Globus pallidus (tissue), 1 donor: ENCODE measurements at places on chromosomes 5 and 9.

DNA sequence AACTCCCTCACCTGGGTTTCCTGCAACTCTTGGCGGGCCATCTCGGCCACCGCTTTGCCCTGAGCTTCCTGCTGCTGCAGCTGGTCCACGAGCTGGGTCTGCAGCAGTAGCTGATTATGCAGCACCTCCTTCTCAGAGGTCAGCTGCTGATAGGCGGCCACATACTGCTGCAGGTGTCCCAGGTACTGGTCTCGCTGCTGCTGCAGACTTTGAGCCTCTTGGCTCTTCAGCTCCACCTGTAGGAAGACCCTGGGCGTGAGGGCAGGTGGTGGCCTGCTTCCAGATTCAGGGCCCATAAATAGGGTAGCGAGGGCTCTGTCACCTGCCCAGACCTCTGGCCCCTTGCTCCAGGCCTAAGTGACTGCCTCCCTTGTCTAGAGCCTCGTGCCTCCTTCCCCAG lies 16.7 kb downstream of the GOLGA2 start:
- no peak for DNase-seq

DNA sequence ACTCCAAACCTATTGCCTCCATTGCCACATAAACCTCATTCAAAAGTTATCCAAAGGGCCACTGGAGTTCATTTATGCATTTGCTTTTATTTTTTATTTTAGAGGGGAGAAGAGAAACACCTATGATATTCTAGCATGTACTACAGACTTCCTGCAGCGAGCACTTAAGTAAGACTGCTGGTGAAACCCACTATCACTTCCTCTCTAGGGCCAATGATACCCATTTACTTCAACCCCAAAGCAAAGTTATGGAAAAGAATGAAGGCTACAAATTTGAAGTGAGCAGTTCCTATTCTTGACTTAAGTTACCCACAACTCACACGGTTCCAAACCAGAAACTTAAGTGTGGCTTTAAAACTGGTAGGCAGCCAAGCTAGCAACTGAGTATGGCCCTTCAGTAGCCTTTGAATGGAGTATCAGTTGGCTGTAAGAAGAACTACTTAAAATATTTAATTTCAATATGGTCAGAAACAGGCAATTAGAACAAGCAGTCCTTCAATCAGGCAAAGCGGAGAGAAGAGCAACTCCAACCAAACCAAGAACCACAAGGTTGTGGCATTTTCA lies 94.1 kb downstream of the GPR21 start:
- no peak for DNase-seq

- no peak for DNase-seq
Measured at GRCh38 chr5:127969002-127969401, 114.6 kb upstream of the SLC12A2 start.

- DNase-seq: no peak
Measured at GRCh38 chr9:118236625-118237024, 532.4 kb downstream of the TLR4 start.

DNA sequence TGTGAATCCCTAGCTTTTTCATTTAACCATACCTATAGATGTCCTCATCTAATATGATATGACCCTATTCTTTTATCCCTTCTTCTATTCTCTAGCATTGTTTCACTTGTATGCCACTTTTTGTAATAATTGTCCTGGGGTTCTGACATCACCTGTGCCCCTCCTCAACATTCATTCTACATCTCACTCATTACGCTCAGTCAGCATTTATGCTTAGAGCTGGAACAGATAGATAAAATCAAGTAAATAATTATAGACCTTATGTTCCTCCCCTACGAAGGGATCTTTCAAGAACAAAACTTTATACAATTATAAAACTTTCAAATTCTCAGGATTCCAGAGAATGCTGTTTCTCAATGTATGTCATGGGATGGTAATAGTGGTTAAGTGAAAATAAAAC lies 18.0 kb downstream of the GABRA6 start:
- DNase-seq: no peak

DNA sequence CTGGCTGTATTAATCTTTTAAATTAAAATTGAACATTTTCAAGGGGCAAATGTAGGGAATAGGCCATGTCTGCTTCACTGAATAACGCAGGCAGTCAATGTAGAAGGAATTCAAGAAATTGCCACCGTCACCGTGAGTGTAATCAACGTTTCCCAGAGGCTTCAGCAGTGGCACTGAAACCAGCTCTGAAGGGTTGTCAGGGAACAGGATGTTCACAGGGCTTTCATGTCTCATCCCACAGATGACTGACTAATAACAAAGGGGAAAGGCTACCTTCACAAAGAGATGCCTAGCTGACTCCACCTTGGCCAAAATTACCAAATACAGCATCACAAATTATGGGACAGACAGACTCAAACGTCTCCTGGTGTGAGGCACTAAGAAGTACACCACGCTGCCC lies 70.4 kb upstream of the SIMC1 start:
- no peak for DNase-seq

DNA sequence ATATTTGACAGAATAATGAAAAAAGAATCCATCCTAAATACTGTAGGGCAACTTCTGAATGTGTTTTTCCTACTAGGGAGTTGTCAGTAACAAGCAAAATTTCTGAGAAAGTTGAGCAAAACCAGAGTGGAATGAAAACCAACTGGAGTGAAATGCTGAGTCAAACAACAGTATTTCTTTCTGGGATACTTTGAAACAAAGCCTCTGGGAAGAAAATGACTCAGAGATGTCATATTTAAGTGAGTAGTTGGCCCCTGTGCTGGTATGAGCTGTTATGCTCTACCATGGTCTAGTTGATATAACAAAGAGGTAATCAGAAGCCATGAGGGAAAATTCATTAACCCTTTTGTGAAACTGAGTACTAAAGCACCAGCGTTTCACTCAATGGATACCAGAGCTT lies 372.1 kb upstream of the C9orf72 start:
- DNase-seq: no peak

DNA sequence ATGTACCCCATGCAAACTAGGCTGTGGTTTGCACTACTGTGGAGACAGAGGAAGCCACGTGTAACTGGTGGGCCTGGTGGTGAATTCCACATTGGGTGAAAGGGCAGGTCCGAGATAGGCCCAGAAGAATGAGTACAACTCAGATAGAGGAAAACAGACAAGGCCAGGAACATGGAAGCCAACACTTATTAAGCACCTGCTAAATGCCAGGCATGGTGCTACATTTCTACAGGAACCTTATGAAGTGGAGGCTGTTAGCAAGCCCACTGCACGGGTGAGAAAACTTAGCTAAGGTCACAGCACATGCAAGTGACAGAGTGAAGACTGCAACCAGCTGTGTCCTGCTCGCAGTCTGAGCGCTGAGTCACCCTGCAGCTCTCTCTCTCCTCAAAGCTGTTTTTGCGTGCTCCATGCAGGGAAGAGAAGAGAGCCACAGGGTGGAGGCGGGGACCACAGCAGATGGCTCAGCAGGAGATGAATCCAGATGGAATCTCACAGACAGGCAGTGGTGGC lies 65.5 kb upstream of the SPTLC1 start:
- no peak for DNase-seq

DNA sequence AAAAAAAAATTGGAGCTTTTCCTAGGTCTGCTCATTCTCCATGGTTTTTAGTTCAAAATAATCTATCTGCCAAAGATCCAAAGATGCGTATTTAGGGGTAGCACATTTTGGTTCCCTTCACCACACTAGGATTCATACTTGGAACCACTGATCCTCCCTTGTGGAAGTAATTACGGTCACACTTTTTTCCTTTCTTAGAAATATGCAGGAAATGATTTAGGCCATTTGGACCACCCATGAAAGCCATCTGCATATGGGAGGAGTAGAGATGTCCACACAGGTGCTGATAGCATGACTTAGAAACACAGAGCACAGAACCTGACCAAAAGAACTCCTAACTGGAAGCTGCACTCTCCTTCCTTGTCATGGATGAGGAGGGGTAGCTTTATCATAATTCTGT lies 105.9 kb upstream of the RAI14 start:
- no peak for DNase-seq

DNA sequence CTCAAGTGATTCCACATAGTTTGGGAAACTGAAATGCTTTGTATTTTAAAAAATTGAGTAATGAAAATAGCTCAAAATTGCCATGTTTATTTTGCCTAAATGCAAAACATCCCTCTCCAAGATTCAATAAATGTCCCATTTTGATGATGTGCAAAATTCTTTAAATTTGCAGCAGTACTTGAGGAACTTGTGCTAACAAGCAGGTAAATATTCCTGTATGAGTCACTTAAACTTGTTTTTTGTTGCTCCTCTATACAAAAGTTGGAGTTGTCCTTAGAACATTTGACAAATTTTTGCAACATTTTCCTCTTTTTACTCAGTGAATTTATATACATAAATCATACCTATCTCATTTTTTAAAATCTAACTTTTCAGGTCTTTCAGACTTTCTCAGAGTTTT lies 280.2 kb downstream of the CDH12 start:
- DNase-seq: no peak
